IMR-90 (cell line): ENCODE measurements at places on chromosomes 13 and 19.

- DNase-seq = peak; percentile 88
These were observed 229.7 kb downstream of the KCNRG start for GRCh38 chr13:50244713-50245574.

GRCh38 chr19:10361569-10362011 lies 18.8 kb downstream of the TYK2 start:
- no peak for DNase-seq

DNA sequence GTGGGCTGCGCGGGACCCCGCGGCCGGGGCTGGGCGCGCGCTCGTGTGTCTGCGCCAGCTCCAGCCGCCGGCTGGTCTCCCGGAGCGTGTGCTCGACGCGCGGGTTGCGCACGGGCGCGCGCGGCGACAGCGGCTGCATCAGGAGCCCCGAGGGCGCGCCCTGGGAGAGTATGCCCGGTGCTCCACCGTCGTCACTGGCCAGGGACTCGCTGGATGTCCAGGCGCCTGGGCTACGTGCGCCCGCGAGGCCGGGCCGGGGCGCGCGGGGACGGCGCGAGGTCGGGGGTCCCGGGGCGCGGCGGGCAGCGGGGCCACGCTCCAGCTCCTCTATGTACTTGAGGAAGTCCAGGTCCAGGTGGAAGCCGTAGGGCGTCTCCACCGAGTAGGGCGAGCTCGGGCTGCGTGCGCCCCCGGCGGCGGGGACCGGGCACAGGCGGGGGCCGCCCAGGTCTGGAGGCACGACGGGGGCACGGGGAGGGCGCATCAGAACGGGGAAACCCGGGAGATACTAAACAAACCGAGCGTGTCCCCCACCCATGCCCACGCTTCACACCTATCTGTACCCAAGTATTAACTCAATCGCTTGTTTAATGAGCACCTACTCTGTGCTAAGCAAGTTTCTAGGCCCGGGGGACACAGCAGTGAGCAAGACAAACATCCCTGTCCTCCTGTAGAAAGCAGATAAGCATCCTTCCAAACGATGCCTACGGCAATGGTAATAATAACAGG lies 7.6 kb downstream of the KANK3 start:
- no peak for DNase-seq

GRCh38 chr19:19525611-19526380 lies 2.9 kb upstream of the YJEFN3 start:
- no peak for DNase-seq

DNA sequence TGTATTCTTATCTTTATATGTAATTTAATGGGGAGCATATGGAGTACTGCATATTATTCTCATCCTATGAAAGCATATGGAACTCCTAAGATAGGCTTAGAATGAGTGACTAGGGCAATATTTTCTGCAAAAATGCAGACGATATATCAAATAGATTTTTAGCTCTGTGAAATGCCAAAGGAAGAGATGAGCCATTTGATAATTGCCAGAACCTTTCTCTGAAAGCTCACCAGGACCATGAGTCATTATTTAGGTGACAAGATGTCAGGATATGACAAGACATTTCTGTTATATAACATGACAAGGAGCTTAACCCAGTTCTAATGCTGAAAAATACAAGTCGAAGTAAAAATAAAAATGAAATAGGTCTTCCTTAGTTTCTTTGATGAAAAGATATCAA lies 145.0 kb downstream of the SLITRK6 start:
- DNase-seq = no peak

GRCh38 chr13:74443631-74444030 lies 309.4 kb upstream of the KLF12 start:
- peak; percentile 85 for DNase-seq

DNA sequence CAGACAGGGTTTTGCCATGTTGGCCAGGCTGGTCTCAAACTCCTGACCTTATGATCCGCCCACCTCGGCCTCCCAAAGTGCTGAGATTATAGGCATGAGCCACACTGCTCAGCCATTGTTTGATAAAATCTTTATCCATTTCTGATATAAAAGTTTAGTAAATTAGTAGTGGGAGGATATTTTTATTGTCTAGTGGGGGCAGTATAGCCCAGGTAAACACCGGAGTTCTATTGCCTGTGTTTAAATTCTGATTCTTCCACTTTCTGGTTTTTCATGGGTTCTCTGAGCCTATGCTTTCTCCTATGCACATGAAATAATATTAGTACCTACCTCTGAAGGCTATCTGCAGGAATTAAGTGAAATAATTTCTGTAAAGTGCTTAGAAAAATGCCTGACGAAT lies 20.1 kb upstream of the ARHGEF18 start:
- DNase-seq = no peak

GRCh38 chr13:110562036-110562597 lies 595 bp upstream of the RAB20 start:
- DNase-seq = peak; percentile 50

- no peak for DNase-seq
These were observed 377.7 kb downstream of the KCNRG start for GRCh38 chr13:50392977-50393376.
